Mesothelial cell of epicardium (in vitro differentiated cells): ENCODE measurements at places on chromosomes 4 and X. TPM values are rescaled to one million over a fixed set of nuclear protein-coding genes. Genes with fewer than 3 reads are reported as not detected.

DNA sequence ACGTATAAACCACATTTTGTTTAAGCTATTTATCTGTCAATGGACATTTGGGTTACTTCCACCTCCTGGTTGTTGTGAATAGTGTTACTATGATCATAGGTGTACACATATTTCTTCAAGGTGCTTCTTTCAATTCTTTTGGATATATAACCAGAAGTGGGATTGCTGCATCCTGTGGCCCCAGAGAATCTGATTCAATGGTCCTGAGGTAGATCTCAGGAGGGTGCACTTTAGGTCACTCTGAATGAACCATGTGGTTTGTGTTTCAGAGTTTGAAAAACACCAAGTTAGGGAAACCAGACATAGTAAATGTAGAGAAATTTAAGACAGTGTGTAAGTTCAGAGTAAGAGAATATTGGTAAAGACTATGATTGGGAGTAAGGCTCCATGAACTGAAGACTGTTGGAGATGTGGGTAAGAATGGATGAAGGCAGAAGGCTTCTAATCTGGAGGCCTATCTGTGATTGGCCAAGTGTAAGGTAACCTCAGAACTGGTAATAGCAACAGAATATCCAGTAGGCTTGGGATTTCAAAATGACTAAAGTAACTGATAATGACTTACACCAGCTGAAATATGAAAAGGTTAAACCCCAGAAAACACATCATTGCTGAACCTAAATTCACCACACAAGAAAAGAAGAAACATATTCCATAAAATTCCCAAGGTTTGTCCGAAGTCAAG is 236.9 kb downstream of the CAMK2D start:
- no peak for DNase-seq

GRCh38 chr4:156615066-156615531 is 356.5 kb downstream of the PDGFC start:
- no peak for DNase-seq

The USP46 gene
- 39.2 to 43.1 TPM (median 40.8 TPM) in 3 replicates for total RNA-seq

- no peak for DNase-seq
Observed at GRCh38 chr4:16212138-16212782, 14.0 kb downstream of the TAPT1 start.
